Stimulated activated CD4-positive, alpha-beta T cell treated with anti-CD3 and anti-CD28 coated beads, Interleukin-15, amount 100 ng/mL, for 24 hours (primary cell): ENCODE measurements at places on chromosomes 1 and 21.

DNA sequence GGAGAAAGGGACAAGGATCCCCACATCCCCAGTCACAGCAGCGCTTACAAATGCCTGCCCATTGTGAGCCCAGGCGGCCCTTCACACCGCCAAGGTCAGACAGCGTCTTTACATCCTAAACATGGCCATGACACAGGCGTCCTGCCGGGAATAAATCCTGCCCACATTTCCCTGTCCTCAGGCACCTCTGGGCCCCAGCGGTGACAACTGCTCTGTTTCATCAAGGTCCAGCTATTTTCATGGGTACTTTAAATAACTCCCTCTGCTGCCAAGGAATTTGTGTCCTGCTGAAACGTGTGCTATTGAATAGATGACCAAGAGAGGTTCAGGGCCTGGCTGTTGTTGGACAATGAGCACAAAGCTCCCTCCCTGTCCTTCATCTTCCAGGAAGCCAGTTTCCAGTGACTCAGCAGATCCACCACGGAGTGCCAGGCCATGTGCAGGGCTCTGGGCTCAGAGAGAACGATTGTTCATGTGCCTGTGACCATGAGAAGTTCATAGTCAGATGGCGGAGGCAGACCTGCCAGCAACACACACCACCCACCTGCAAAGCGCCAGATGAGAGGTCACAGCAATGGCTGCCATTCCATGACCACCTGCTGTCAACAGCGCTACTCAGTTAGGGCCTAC is 195.8 kb downstream of the MATN1 start:
- no peak for DNase-seq

GRCh38 chr1:17496419-17496818 is 43.1 kb upstream of the ARHGEF10L start:
- DNase-seq, result no peak

DNA sequence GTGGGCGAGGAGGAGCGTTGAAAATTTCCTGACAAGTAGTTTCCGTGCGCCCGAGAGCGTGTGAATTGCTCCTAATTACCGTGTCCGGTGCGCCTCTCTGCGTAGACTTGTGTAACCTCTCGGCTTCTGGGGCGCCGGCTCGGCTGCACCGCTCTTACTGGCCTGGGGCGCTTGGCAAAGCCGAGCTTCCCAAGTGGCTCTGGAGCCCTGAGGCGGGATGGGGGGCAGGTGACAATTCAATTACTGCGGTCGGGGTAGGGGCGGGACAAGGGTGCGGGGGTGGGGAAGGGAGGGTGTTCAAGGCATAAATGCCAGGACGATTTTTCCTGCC is 392 bp upstream of the DMRTA2 start:
- peak; percentile 59 for DNase-seq

DNA sequence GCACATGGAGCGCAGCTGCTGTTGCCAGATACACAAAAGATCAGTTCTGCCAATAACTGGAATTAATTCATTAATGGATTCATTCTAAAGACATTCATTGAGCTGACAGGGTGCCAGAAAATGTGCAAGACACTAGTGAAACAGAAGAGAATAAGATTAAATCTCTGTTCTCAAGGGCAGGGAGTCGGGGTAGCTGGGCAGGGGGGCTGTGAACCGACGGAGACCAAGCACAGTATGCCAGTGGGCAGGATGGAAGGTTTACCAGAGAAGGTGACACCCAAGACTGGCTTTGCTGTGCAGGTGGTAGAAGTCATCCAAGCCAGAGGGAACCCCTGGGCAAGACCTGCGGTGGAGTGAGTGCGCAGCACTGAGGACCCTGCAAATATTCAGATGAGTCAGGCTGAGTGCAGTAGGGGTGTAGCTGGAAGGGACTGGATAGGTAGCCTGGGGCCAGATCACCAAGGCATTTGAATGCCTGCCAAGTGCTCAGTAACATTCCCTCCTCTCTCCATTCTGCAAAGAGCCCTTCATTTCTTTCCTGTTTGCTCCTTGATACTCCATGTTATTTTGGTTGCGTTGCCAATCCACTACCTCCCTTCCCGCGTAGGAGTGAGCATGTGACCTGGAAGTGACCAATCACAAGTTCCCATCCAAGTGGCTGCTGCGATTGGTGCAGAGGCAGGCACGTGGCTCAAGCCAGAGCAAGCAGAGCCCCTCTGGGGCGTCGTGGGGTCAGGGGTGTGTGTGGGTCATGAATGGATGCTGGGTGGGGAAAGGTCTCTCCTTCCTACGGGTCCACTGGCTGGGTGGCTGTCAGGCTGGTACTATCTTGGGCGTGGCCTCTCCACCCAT is 413.1 kb downstream of the PTPRU start:
- no peak for DNase-seq

DNA sequence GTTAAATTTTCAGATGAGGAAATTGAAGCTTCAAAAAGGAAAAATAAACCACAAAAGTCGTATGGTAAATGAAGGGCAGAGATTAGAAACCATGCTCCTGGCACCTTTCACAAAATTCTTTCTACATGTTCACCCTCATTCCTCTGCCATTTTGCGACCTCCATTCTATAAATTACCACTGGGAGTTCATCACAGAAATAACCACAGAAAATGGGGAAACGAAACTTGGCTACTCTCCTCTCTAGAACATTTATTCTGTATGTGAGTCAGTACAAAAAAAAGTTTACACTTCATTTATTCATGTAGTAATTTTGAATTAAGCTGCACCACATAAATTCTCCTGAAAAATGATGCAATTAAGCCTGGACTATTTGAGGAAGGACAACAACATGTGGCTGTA is 320.9 kb upstream of the C1orf87 start:
- no peak for DNase-seq
